ENCODE measurements at places on chromosomes 7 and 10.

DNA sequence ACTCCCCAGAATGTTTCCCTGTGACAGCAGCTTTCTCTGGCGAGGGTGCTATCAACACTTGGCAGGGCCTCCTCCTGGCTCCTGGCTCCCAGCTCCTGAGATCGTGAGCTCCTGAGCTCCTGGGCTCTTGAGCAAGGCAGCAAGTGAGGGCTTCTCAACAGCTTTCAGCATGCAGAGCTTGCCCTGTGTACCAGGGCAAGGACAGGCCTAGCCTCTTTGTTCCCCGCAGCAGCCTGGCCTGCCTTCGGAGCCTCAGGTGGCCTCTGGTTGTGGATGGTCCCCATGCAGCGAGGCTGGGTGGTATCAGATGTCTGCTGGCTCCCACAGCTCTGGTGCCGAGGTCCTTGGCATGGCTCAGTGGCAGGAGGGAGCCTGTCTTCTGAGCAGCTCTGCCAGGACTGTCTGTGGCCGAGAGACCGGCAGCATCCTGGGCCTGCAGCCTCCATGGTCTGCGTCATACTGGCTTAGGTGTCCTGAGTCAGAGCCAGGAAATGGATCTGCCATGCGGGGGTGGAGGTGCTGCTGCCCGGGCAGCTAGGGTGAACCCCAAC is 44.2 kb downstream of the ZMIZ1 start:
- no peak for DNase-seq

DNA sequence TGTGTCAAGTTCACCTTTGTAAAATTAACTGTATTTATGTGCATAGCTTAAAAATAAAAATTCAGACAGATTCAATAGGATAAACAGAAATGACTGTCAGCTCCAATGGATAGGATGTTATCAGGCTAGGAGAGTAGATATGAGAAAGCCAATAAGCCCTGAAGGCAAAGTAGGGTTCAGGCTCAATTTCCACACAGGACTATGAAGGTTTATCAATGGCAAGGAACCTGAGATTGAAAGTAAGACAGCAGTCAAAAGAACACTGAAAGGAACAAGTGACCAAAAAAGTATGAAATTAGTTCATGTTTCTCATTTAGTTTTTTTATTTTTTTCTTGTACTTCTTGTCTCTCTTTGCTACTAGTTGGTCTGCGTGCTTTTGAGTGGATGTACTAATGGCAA is 121.4 kb downstream of the ELMO1 start:
- DNase-seq: no peak

- no peak for DNase-seq
Observed at GRCh38 chr7:84102213-84102612, 92.4 kb downstream of the SEMA3A start.

DNA sequence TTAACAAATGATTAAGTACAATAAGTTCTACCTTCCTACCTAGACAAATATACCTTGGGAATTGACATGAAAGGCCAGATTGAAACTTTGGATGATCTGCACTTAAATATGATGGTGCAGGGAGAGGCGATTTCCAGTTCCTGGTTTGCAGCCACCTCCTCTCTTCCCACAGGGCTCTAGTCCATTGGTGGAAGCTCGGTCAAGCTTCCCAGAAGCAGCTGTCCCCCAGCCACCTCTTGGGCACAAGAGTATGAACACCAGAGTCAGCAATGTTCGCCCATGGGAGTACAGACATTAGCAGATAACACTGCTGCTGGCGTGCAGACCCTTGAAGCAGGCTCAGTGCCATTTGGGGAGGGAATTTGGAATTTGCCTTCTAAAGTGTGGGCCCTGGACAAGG is 1.5 kb upstream of the CPVL start:
- DNase-seq: no peak

DNA sequence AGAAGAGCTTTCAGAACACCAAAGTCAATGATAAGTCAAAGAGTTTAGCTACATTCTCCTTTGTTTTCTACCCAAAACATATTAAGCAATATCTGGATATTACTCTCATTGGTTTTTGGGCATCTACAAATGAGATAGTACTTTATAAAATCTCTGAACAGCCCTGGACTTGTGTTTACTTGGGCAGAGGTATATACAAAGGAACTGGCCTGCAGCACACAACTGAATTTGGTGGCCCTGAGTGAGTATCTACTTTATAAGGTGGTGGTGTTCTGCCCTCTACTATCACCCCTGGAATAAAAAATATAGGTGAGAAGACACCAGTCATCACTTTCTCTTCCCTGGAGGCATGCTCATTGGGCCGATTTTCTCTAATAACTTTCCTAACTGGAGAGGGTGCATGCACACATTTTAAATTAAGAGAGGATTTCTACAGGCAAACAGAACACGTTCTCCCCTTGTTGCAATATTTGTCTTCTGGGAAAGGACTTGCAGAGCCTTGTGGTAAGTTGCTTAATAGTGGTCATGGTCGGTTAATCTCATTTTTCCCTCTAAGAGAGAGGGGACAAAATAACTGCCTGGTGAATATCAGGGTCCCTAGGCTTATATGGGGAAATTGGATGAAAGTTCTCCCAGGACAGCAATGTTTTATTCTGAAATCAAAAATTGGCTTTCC is 41.1 kb downstream of the OTUD1 start:
- DNase-seq: no peak

- DNase-seq: no peak
Observed at GRCh38 chr10:112809736-112810135, 140.3 kb upstream of the TCF7L2 start.

GRCh38 chr10:6038071-6038631 is 24.0 kb downstream of the IL2RA start:
- no peak for DNase-seq

- no peak for DNase-seq
Observed at GRCh38 chr10:63257778-63258177, 124.7 kb downstream of the NRBF2 start.

GRCh38 chr10:95616446-95616845 is 40.1 kb downstream of the ALDH18A1 start:
- DNase-seq: no peak

DNA sequence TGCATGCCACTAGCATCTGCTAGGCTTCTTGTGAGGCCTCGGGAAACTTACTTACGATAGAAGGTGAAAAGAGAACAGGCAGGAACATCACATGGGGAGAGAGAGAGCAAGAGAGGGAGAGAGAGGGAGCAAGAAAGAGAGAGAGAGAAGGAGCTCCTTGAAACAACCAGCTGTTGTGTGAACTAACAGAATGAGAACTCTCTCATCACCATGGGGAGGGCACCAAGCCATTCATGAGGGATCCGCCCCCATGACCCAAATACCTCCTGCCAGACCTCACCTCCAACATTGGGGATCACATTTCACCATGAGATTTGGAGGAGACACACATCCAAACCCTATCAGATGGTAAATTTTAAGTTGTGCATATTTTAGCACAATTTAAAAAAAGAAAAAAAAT is 1217.2 kb downstream of the TYW1 start:
- no peak for DNase-seq

- DNase-seq: no peak
Observed at GRCh38 chr7:47803846-47804245, 144.4 kb downstream of the PKD1L1 start.

- DNase-seq: no peak
Observed at GRCh38 chr7:155360495-155361345, 63.0 kb downstream of the INSIG1 start.

DNA sequence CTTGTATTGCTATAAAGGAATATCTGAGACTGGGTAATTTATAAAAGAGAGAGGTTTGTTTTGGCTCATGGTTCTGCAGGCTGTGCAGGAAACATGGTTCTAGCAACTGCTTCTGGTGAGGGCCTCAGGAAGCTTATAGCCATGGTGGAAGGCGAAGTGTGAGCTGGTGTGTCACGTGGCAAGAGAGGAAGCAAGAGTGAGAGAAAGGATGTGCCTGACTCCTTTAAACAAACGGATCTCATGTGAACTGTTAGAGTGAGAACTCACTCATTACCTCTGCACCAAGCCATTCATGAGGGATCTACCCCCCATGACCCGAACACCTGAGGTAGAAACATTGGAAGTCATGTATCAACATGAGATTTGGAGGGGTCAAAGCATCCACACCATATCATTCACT is 7.7 kb upstream of the ITPRIP start:
- DNase-seq: no peak

DNA sequence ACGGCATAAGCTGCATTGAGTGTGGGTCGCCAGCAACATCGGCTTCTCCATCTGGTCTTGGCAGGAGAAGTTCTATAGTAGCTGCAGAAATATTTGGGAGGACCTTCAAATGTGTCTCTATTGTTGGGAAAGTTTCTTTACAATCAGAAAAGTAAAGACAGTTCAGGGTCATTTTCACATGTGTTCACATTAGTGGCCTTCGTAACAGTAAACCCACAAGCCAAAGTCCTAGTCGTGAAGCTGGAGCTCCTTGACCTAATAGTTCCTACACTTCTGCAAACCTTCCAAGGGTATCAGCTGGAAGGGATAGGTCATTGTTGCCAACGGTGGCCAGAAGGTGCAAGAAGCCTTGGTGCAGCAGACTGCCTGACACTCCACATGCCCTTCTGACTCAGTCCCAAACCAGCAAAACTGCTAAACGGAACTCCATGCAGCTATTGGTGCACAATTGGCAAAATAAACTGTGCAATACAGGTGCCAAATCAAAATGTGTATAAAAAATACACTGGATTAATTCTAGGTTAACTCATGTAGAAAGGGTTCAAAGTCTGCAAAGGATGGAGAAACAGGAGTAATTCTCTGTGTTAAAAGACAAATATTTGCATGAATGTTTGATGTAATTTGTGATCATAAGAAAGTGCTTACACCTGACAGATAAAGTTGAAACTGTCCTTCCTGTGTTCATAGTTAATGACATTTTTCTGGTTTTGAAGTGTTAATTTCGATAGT is 102.8 kb upstream of the EGFR start:
- DNase-seq: no peak

- peak; percentile 85 for DNase-seq
Observed at GRCh38 chr7:55255496-55256445, 109.4 kb upstream of the LANCL2 start.

GRCh38 chr10:112383325-112383724 is 9.4 kb downstream of the ACSL5 start:
- no peak for DNase-seq

- DNase-seq: no peak
Observed at GRCh38 chr7:81410471-81411117, 359.3 kb downstream of the HGF start.

DNA sequence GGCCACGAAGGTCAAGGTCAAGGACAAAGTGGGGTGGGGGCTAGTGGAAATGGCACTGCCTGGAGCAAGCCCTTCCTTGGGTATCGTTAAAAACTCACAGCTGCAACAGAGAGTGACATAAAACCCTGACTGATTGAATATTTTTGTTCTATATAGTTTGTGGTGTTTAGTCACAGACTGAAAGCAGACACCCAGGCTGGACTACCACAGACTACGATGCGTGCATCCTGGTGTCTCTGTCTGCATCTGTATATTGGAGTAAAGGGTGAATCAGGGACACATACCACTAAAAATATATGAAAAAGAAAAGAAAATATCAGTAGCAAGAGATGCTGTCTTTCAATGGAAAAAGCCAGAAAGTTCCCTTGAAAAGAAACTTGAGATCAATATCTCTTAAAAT is 101.4 kb downstream of the KLF6 start:
- DNase-seq: no peak

DNA sequence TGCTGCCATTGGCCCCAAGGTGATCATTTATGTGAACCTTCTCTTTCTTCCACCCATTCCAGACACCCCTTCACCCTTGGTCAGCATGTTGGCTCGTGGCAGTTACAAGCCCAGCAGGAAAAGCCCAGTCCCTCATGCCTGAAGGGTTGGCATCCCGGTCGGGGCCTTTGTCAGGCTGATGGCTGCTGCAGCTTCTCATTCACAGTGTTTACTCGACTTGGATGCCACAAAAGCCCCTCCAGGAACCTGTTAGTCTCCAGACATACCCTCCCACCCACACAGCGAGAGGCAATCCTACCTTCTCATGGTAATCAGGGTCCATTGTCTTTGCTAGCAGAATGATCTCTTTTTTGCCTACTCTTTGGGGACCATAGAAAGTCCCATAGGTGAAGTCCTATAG is 200.8 kb upstream of the PFKP start:
- peak; percentile 43 for DNase-seq

GRCh38 chr7:129136887-129137642 is 7.4 kb upstream of the TSPAN33 start:
- no peak for DNase-seq

DNA sequence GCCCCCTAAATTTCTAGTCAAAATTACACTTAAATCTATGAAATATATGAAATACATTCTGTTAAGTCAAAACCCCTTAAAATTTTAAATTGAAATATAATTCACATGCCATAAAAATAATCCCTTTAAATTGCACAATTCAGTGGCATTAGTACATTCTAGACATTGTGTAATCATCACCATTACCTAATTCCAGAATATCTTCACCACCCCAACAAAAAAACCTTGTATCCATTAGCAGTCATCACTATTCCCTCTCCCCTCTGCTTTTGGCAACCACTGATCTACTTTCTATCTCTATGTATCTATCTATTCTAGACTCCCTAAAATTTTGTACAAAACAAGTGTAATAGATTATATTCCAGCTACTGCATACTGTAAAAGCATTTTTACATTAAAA is 261.2 kb downstream of the GLI3 start:
- DNase-seq: no peak

- DNase-seq: no peak
Observed at GRCh38 chr10:105742184-105742583, 1101.1 kb downstream of the SORCS3 start.

DNA sequence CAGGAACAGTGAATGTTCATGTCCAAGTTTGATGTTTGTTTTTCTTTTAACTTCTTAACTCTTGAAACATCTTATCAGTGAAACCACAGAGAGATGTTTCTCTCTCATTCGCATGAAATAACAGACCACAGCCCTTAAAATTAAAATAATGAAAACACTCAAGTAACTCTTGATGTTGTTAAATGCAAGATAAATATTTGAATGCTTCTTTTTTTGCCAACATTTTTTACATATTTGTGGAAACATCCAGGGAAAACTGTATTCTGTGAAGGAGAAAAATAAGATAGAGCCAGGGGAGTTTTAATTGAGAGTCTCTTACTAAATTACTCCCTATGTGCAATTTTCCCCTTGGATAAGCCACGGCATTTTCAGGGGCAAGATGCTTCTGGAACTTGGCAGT is 361.8 kb upstream of the MGMT start:
- no peak for DNase-seq

DNA sequence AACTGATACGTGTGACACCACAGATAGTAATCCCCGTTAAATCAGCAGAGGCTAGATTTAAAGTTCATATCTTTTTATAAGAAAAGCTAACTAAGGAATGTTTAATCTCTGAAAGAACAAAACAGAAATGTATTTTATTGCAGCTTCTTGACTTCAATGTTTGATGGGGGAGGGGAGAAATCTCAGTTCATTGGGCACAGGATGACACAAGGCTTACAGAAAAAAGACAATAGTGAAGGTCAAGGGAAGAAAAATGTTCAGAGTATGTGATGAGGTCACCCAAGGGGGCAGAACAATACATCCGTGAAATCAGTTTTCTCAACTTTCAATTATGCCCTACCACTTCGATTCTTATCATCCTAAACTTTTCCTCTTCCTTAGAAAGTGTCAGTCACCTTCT is 102.9 kb downstream of the ELAPOR2 start:
- DNase-seq: no peak
